ENCODE measurements at places on chromosomes 6 and 20. TPM values are rescaled to one million over a fixed set of nuclear protein-coding genes. Genes with fewer than 3 reads are reported as not detected.

- no peak for DNase-seq
Measured at GRCh38 chr20:53331151-53331973, 262.3 kb downstream of the ZNF217 start.

GRCh38 chr6:43948527-43949485 is 178.4 kb downstream of the MRPL14 start:
- DNase-seq: no peak

DNA sequence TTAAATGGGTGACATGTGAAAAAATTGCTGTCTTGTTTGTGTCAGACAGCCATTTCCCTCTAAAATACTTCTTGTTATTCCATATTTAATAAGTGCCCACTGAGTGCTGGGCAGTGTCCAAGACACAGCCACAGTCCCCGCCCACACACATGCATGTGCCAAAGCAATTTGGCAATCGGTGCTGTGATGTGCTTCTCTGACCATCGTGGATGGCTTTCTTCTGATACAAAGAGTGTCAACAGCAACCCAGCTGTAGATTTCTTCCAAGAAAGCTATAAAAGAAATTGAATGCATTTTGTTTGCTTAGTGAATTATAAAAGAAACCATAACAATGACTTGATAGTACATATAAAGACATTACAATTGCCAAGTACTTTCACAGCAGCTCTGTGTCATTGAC is 140.5 kb upstream of the ATXN1 start:
- DNase-seq: peak; percentile 85

DNA sequence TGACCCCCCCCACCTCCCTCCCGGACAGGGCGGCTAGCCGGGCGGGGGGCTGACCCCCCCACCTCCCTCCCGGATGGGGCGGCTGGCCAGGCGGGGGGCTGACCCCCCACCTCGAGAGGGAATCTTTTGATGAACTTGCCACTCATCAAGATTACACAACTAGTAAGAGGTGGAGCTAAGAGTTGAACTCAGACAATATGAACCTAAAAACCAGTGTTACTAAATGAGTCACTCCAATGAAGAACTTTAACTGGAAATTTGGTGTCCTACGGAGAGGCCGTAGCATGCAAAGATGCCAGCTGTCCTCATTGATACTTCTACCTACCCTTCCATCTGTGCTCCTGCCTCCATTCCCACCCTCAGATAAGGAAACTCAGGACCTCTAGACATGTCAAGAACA is 42.8 kb downstream of the PFDN4 start:
- DNase-seq: no peak

GRCh38 chr6:45305546-45305945 is 22.6 kb upstream of the RUNX2 start:
- DNase-seq: no peak

- DNase-seq: no peak
Measured at GRCh38 chr6:61953851-61954250, 332.2 kb downstream of the KHDRBS2 start.

DNA sequence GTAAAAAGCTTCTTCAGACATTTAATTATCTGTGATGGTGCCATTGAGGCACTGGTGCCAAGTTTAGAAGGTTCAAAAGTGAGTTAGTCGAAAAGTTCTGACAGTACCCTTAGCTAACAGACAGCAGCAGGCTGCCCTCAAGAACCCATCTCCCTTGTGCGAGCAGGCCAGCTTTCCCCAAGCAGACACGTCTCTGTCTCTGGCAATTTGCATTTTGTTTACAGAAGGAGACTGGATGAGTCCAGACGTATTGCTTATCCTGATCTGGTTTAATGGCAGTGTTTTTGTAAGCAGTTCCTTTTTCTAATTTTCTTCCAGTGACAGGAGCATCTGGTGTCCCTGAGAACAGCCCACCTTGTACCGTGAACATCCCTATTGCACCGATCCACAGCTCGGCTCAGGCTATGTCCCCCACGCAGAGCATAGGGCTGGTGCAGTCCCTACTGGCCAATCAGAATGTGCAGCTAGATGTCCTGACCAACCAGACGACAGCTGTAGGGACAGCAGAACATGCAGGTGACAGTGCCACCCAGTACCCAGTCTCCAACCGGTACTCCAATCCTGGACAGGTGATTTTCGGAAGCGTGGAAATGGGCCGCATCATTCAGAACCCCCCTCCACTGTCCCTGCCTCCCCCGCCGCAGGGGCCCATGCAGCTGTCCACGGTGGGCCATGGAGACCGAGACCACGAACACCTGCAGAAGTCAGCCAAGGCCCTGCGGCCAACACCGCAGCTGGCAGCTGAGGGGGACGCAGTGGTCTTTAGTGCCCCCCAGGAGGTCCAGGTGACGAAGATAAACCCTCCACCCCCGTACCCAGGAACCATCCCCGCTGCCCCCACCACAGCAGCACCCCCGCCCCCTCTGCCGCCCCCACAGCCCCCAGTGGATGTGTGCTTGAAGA is 58.3 kb upstream of the TMEM181 start:
- no peak for DNase-seq

Gene LHFPL5
- total RNA-seq: not detected

Gene BMP7
- total RNA-seq: 1.2 TPM

- DNase-seq: no peak
Measured at GRCh38 chr6:143290206-143290605, 160.3 kb downstream of the ADAT2 start.

DNA sequence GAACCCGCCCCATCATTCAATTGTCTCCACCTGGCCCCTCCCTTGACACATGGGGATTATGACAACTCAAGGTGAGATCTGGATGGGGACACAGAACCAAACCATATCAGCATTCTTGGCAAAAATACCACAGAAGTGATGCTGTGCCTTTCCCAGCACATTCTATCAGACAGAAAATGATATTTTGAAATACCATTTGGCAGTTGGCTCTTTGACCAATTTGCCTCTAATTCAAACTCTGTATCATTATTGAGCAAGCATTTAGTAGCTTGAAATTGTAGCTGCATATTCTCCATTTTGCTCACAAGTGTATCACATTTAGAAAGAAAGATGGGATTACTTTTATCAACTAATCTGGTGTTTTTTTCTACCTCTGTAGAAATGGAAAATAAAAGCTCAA is 64.0 kb downstream of the PLCB1 start:
- no peak for DNase-seq

DNA sequence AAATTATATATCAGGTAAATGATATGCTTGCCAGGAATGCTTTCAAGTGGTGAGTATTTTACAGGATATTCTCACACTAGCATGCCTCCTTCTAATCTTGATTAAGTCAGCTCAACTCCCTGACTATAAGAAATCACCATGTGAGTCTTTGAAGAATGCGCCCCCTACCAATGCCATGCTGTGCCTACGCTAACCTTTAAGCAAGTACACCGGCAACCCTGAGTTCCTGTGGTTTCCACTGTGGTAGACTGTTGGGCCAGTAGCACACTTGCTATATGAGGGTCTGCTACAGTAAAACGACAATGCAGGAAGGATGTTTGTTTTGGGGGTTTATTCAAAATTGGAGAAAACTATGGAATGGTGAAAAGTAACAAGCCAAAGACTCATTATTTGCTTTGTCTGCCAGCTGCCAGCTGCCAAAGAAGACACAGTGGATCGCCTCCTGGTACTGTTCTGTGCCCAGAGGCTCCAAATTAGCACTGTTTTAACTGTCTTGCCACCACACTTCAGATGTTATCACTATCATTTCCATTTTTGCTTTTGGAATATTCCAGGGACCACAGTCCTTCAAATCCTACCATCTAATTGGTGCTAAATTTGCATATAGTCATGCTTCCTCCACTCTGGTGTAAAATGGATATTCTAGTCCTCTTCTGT is 333.5 kb downstream of the RNGTT start:
- DNase-seq: no peak

DNA sequence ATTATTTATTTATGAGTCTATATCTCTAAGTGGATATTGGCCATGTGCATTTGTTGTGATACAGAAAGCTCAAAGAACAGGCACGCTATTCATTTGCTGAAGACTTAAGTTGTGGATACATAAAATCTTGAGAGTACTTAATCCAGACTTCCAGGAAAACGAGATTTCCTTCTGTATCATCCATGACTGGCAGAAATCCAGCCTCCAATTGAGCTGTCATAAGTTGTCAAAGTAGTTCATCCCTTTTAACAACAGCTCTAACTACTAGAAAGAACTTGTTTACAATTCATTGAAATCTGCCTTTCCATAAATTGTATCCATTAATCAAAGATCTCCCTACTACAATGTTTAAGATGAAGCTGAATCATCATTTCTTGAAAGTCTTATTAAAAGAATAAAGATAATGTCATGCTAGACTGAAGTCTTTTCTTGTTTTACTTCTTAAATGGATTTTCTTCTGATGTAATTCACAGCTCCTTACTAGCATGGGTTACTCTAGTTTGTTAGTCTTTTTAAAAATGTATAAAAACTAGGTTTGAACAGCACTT is 447.3 kb upstream of the CITED2 start:
- no peak for DNase-seq

GRCh38 chr6:81743649-81744048 is 8.8 kb downstream of the TENT5A start:
- DNase-seq: no peak

Gene MEI4
- not detected for total RNA-seq

- DNase-seq: no peak
Measured at GRCh38 chr20:37981568-37981967, 51.7 kb downstream of the TTI1 start.

DNA sequence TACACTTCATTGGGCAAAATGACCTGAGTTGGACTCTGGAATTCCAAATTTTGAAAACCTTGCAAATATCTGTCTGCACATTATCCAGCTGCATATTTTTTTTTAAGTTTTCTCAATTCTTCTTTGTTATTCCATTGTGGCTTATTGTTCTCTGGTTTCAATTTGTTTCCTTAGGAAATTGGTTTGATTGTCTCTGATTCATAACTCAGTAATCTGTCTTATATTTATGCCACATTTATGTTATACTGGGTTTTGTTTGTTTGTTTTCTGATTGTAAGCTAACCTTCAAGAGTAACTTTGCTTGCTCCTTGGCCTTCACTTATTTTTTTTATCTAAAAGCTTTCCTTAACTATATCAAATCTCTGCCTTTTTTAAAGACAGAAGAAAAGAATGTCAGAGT is 193.3 kb upstream of the PLCB4 start:
- DNase-seq: no peak

GRCh38 chr6:95687839-95688238 is 110.5 kb downstream of the MANEA start:
- no peak for DNase-seq

Gene RSPH9
- 0.20 TPM for total RNA-seq

GRCh38 chr20:38331814-38332213 is 14.5 kb upstream of the LBP start:
- DNase-seq: no peak

GRCh38 chr6:42889815-42890214 is 10.4 kb downstream of the RPL7L1 start:
- no peak for DNase-seq

DNA sequence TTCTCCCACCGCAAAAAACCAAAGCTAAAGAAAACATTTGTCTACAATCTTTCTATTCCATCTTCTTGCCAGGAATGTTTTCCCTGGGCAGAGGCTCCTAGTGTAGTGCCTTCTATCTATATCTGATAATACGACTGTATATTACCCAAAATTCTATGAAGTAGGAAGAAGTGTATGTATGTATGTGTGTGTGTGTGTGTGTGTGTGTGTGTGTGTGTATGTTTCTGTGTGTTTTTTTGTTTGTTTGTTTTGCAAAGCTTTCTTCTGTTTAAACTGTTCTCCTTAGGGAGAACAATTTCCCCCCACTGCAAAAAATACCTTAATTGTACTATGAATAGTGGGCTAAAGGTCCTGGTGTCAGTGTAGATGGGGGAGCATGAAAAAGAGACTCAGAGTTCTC is 312.6 kb upstream of the CITED2 start:
- no peak for DNase-seq

GRCh38 chr20:32493356-32493755 is 91.8 kb downstream of the NOL4L start:
- no peak for DNase-seq

DNA sequence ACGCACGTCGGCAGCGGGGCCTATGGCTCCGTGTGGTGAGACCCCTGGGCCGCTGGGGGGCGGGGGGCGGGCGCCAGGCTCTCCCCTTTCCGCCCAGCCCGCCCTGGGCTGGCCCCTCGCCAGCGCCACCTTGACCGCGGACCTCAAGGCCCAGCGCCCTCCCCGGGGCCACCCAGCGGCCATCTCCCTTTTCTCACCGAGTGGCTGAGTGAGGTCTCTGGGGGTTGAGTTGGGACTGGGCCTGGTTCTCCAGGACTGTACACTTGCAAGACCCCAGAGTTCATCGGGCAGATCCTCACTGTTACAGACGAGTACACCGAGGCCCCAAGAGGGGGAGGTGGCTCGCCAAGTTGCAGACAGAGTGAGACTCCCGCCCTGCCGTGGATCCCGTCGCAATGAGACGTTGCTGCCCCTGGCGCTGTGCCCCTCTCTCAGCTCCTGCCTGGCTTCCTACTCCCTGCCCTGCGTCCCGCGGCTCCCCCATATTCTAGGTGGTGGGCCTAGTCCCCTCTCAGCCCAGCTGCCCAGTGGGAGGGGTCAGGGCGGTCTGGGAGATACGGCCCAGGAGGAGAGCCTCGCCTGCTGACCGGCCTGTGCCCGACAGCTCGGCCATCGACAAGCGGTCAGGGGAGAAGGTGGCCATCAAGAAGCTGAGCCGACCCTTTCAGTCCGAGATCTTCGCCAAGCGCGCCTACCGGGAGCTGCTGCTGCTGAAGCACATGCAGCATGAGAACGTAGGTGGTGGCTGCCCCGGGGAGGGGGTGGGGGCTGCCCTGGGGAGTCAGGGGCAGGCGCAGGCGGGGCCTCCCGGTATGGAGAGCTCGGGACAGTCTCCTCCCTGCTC is 576 bp downstream of the MAPK13 start:
- DNase-seq: peak; percentile 89

DNA sequence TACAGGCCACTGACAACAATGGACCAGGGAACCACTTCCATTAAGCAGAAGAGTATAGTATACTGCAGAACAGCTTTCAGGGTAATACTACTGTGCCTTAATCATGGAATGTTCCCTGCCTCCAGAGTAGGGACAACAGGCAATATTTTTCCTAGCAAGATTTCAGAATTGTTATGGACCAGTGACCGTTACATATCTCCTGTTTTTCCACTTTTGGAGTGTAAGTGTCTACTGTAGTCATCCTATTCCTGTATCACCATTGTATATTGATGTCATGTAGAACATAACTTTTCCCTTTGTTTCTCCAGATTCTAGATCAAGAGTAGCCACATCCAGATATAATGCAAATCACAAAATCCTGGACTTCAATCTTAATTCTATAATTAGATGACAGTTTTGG is 1.9 kb upstream of the GJE1 start:
- no peak for DNase-seq

Gene TSBP1
- not detected for total RNA-seq

Gene TNFRSF6B
- 14.4 TPM for total RNA-seq

- no peak for DNase-seq
Measured at GRCh38 chr6:15874821-15875220, 212.0 kb upstream of the DTNBP1 start.

DNA sequence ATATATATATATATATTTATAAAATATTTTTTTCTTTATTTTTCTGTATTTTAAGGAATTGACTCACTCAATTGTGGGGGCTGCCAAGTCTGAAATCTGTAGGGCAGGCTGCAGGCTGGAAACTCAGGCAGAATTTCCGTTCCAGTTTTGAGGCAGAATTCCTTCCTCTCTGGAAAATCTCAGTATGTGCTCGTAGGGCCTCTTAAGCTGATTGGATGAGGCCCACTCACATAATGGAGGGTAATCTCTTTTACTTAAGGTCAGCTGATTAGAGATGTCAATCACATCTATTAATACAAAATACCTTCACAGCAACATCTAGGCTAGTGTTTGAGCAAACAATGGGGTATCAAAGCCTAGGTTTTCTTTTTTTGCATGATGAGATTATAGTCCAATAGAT is 244.7 kb upstream of the RNF24 start:
- no peak for DNase-seq

GRCh38 chr6:158761746-158762145 is 57.4 kb downstream of the EZR start:
- no peak for DNase-seq

Data from upper lobe of right lung (tissue), 1 donor.